A549 treated with CORT108297 at 1 μM for 4 hours (cell line): ENCODE measurements at places on chromosomes 11 and 22. TPM values are rescaled to one million over a fixed set of nuclear protein-coding genes. Genes with fewer than 3 reads are reported as not detected.

Gene VWCE
- 0.48 to 0.72 TPM (median 0.61 TPM) in 5 replicates for total RNA-seq

Gene APOL5
- total RNA-seq = not detected in 5 replicates

Gene CHID1
- 70.5 to 81.8 TPM (median 78.9 TPM) in 5 replicates for total RNA-seq

Gene TRIM44
- total RNA-seq = 18.1 to 28.3 TPM (median 25.4 TPM) in 5 replicates

Gene TRIM49
- not detected in 5 replicates for total RNA-seq

Gene NXPE4
- total RNA-seq = not detected in 5 replicates

Gene GRAP2
- total RNA-seq = not detected in 5 replicates

Gene JAM3
- total RNA-seq = 3.8 to 4.5 TPM (median 4.4 TPM) in 5 replicates

Gene LRRC74B
- total RNA-seq = not detected in 5 replicates

Gene CLCF1
- 39.1 to 53.1 TPM (median 45.3 TPM) in 5 replicates for total RNA-seq

Gene RAB38
- 0.78 to 1.4 TPM (median 1.0 TPM) in 5 replicates for total RNA-seq

Gene TSGA10IP
- total RNA-seq = not detected in 5 replicates

Gene SLC43A3
- total RNA-seq = 0.36 to 0.72 TPM (median 0.46 TPM) in 5 replicates

Gene OR8D1
- total RNA-seq = not detected in 5 replicates

Gene TTC36
- not detected in 5 replicates for total RNA-seq

Gene TSSK2
- total RNA-seq = not detected in 5 replicates

Gene P2RX6
- total RNA-seq = 0.35 to 1.1 TPM (median 0.70 TPM) in 5 replicates

Gene ARAP1
- 24.7 to 33.5 TPM (median 31.4 TPM) in 5 replicates for total RNA-seq

Gene GTSE1
- 29.8 to 36.2 TPM (median 33.5 TPM) in 5 replicates for total RNA-seq

Gene MUC15
- not detected in 5 replicates for total RNA-seq

Gene GP1BB
- total RNA-seq = 0.28 to 1.8 TPM (median 1.6 TPM) in 5 replicates

Gene C22orf42
- not detected in 5 replicates for total RNA-seq

Gene KLHDC7B
- total RNA-seq = 0.02 to 0.03 TPM (median 0.03 TPM) in 4 of 5 replicates, not detected in the other

Gene SYT13
- total RNA-seq = 6.6 to 8.1 TPM (median 7.0 TPM) in 5 replicates

Gene VSIG10L2
- not detected in 5 replicates for total RNA-seq

Gene PRG3
- total RNA-seq = not detected in 5 replicates

Gene DEFB131B
- total RNA-seq = not detected in 5 replicates

Gene MUC2
- 0.14 to 0.97 TPM (median 0.27 TPM) in 5 replicates for total RNA-seq

Gene PVALB
- not detected in 5 replicates for total RNA-seq

Gene SYTL2
- total RNA-seq = 11.8 to 21.5 TPM (median 13.9 TPM) in 5 replicates

Gene MYRF
- total RNA-seq = 16.1 to 23.1 TPM (median 21.8 TPM) in 5 replicates

Gene PDE2A
- total RNA-seq = 1.1 to 1.9 TPM (median 1.2 TPM) in 5 replicates

Gene ZNF280A
- 2.6 to 3.7 TPM (median 3.2 TPM) in 5 replicates for total RNA-seq

Gene ELMOD1
- 0.12 to 0.42 TPM (median 0.19 TPM) in 5 replicates for total RNA-seq

Gene SC5D
- total RNA-seq = 9.9 to 11.3 TPM (median 10.7 TPM) in 5 replicates

Gene UBQLN3
- not detected in 5 replicates for total RNA-seq

Gene SLC22A25
- not detected in 5 replicates for total RNA-seq

Gene TH
- total RNA-seq = 0.06 to 0.23 TPM in 2 of 5 replicates, not detected in the others

Gene SLCO2B1
- total RNA-seq = 2.9 to 5.1 TPM (median 4.2 TPM) in 5 replicates

Gene HEPACAM
- not detected in 5 replicates for total RNA-seq

Gene OR51I1
- total RNA-seq = not detected in 5 replicates

Gene HORMAD2
- total RNA-seq = not detected in 5 replicates

Gene ACRV1
- total RNA-seq = not detected in 5 replicates

Gene GLYAT
- total RNA-seq = not detected in 5 replicates

Gene HEPHL1
- not detected in 5 replicates for total RNA-seq

Gene TMEM151A
- total RNA-seq = 1.8 to 4.6 TPM (median 3.3 TPM) in 5 replicates

Gene CARD10
- 25.1 to 38.6 TPM (median 38.4 TPM) in 5 replicates for total RNA-seq

Gene GLB1L2
- total RNA-seq = 1.9 to 2.4 TPM (median 2.2 TPM) in 5 replicates

Gene SEPTIN3
- total RNA-seq = 1.0 to 1.4 TPM (median 1.2 TPM) in 5 replicates
